Muscle of arm (tissue), 14 donors: ENCODE measurements at places on chromosomes 4 and X. TPM values are rescaled to one million over a fixed set of nuclear protein-coding genes. Genes with fewer than 3 reads are reported as not detected.

Gene CFP
- polyA plus RNA-seq, result 2.4 TPM

Gene HEPH
- 9.8 TPM for polyA plus RNA-seq

Gene CACNA1F
- polyA plus RNA-seq, result not detected

DNA sequence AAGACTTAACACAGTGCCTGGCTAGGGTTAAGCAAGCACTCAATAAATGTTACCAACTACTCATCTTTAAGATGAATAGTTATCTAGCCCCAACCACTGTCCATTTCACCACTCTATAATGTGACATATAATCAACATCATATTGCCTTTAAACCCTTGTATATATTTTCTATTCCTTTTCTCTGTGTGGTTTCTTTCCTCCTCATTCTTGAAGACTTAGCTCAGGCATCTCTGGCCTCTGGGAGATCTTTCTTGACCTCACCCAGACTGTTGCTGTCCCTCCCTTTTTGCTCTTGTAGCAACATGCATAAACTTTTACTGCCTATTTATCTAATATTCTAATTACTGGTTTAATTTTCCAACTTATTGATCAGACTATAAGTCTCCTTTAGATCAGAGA lies 249.9 kb upstream of the MAB21L2 start:
- no peak for DNase-seq

DNA sequence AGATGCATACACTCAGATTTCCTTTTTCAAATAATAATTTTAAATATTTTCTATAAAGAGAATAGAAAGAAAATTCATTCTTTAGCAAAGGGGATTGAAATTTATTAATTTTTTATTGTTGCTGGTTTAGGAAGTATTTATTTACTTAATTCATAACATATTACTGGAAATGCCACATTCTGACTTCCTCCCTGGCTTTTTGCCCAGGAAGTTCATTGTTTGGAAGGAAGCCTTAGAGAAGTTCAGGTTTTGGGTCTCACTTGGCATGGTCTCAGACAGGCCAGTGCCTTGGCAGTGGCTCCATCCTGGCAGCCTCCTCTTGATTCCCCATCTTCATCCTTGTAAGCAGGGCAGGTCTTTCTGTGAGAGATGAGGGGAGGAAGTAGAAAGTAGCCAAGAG lies 50.5 kb downstream of the IL15 start:
- no peak for DNase-seq

DNA sequence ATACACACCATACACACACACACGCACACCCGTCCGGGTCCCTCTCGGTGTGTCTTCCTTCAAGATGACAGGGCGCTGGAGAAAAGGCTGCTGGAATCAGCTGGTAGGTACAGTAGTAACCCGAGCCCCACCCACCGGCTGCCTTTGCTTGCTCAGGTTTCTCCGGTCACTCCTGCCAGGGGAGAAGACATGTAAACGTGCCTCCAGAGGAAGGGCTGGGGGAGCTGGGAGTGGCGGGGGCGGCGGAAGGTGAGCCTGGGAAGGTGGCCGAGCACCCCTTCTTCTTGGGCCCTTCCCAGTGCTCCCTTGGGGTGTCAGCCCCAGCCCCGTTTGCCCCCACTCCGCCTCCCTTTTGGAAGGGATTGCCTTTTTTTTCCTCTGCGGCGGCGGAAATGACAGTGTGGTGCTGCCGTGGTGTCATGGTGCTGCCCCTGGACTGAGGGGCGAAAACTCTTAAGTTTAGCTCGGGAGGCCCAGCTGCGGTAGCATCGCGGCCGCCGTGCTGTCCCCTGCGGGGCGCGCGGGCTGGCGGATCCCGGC lies at the start of gene MID2:
Gene MID2 (plus strand): TSS at position 169 of the 540 bp plus-strand sequence. CDS start 561 bp downstream, outside the sequence.
- DNase-seq, result no peak

- no peak for DNase-seq
Measured at GRCh38 chr4:152100379-152101201, 339.8 kb upstream of the GATB start.

DNA sequence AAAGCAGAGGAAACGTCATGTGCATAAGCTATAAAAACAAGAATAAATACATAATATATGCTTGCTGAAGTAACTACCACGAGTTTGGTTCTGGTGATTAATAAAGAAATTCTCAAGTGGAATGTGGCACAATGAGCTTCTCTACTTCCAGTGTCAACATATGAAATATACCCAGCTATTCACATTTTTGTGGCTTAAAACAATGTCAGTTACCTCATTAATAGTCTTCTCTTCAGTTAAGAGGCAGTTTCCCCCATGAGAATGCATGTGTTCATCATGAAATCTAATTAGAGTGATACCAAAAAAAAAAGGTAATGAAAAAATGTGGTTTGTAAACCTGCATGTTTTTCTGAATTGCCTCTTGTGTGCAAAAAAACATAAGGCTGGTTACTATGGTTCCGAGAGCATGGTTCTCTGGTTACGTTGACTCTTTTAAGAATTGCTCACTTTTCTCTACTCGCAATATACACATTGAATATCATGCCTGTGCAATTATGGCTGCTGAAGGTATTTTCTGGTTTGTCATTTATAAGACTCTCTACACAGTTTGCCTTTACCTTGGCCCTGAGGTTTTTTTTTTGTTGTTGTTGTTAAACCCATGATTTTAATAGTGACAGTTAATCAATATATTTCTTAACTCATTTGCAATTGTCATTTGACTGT lies 108.2 kb downstream of the PCDH7 start:
- no peak for DNase-seq

- no peak for DNase-seq
Measured at GRCh38 chrX:72392816-72393800, 87.4 kb upstream of the CITED1 start.

GRCh38 chr4:83917572-83917971 lies 381.7 kb downstream of the GPAT3 start:
- DNase-seq, result no peak

- DNase-seq, result no peak
Measured at GRCh38 chr4:39452153-39452859, 6.4 kb downstream of the RPL9 start.

GRCh38 chr4:185128272-185129119 lies 14.6 kb upstream of the SLC25A4 start:
- DNase-seq, result peak; percentile 18

GRCh38 chr4:106264331-106264728 lies 51.7 kb downstream of the TBCK start:
- DNase-seq, result no peak
